Activated T-helper 1 cell treated with anti-CD3 and anti-CD28 coated beads, Interleukin-12 subunit alpha, Interleukin-12 subunit beta, Interleukin-2, Interleukin-4 antibody, amounts not matched to agents 30 ng/mL and 10 ng/mL and 1 ng/mL, durations not matched to agents 14 hours and 24 hours and 36 hours (primary cell): ENCODE measurements at places on chromosomes 11 and 22.

DNA sequence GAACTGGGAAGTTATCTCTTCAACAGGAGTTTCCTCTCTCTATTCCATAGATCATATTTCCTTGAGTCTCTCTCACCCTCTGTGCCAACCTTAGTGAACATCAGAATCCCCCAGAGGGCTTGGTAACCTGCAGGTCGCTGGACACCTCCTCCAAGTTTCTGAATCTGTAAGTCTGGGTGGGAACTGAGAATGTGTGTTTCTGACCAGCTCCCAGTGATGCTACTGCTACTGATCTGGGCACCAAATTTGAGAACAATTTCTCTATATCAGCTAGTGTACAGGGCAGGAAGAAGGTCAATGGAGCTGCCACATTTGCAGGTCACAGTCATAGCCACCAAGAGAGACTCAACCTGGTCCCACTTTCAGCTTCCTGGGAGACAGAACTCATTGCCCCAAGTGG lies 62.9 kb downstream of the RCN1 start:
- DNase-seq = no peak

- DNase-seq = no peak
These were observed 20.7 kb upstream of the IZUMO1R start for GRCh38 chr11:94283678-94284077.

DNA sequence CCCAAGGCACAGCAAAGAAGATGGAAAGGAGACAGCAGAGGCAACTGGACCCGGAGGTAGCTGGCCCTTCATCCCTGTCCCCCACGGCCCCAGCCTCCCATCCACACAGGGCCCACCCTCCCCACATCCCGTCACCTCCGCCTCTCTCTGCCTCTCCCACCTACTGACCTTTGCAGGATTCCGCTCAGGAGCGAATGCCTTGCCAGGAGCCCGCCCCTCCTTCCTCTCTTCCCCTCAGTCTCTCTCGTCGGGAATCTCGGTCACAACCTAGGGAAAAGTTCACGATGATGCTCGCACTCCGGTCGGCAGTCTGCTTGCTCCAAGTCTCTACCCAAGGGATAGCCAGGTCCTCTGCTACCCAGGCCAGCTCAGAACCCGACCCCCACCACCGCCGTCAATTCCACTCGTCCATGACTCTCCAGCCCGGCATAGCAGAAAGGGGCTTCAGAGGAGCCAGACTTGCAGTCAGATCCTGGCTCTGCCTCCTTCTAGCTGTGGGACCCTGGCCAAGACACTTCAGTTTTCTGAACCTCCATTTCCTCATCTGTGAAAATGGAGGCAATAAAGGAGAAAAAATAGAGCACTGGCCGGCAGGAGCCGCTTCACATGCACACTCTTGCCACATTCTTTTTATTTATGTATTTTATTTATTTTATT lies 10.2 kb downstream of the AHNAK start:
- DNase-seq = no peak

DNA sequence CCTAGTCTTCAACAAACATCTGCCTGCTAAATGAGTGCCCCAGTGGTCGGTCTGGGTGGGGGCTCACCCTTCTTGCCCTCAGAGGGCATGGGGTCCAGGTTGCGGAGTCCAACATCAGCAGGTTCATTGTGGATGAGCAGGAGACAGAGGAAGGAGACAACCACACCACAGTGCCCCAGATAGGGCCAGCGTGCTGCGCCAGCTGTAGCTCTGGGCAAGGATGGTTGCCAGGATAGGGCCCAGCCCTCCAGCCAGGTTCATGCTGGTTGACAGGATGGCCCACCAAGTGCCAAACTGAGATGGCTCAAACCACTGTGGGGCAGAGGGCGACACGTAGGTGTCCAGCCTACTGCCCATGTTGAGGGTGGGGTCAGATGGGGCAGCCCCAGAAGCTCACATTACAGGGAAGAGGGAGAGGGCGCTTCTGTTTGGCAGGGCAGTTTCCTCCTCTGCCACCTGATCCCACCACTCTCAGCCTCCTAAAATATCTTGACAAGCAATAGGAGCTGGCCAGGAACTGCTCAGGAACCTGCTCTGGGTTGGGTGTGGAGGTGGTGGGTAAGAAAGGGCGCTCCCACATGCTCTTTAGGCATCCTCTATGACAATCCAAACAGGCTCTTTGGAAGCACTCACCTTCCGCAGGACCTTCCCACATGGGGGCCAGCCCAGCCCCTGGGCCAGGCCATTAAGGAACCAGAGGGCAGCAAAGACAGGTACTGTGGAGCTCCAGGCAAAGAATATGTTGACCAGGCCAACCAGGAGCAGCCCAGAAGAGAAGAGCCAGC lies 2.9 kb downstream of the SLC37A4 start:
- DNase-seq = no peak
